ENCODE measurements at places on chromosomes 2 and 18. TPM values are rescaled to one million over a fixed set of nuclear protein-coding genes. Genes with fewer than 3 reads are reported as not detected.

EVX2 gene
- not detected for total RNA-seq

DCDC2C gene
- total RNA-seq, result 0.15 TPM

LYG2 gene
- not detected for total RNA-seq

APLF gene
- total RNA-seq, result 0.61 TPM

CELF4 gene
- total RNA-seq, result not detected

CCDC141 gene
- not detected for total RNA-seq

SERPINB7 gene
- total RNA-seq, result 3.0 TPM

CNTNAP5 gene
- total RNA-seq, result not detected

TRIM43 gene
- total RNA-seq, result 0.09 TPM

PLA2R1 gene
- 2.1 TPM for total RNA-seq

TMEM150A gene
- total RNA-seq, result 17.2 TPM

EFEMP1 gene
- 39.6 TPM for total RNA-seq

SP9 gene
- total RNA-seq, result 1.7 TPM

OR6B2 gene
- not detected for total RNA-seq

CXCR1 gene
- not detected for total RNA-seq

RSAD2 gene
- 0.13 TPM for total RNA-seq

NT5C1B gene
- not detected for total RNA-seq

CD8B2 gene
- total RNA-seq, result not detected

TLX2 gene
- 0.28 TPM for total RNA-seq

LRATD1 gene
- total RNA-seq, result 0.17 TPM

TCF7L1 gene
- 11.5 TPM for total RNA-seq

GTF2A1L gene
- total RNA-seq, result not detected

IL1RL2 gene
- not detected for total RNA-seq

RGPD4 gene
- total RNA-seq, result not detected

TACR1 gene
- total RNA-seq, result 0.03 TPM

PNKD gene
- 58.2 TPM for total RNA-seq

All from A549 treated with AZD2906 at 1 μM for 4 hours (cell line).